Hippocampal formation (tissue), 2 donors: ENCODE measurements at places on chromosomes 6 and 20.

GRCh38 chr6:42306439-42307140 lies 88.9 kb upstream of the MRPS10 start:
- DNase-seq: no peak

GRCh38 chr6:11789744-11790143 lies 11.1 kb upstream of the ADTRP start:
- DNase-seq: no peak

DNA sequence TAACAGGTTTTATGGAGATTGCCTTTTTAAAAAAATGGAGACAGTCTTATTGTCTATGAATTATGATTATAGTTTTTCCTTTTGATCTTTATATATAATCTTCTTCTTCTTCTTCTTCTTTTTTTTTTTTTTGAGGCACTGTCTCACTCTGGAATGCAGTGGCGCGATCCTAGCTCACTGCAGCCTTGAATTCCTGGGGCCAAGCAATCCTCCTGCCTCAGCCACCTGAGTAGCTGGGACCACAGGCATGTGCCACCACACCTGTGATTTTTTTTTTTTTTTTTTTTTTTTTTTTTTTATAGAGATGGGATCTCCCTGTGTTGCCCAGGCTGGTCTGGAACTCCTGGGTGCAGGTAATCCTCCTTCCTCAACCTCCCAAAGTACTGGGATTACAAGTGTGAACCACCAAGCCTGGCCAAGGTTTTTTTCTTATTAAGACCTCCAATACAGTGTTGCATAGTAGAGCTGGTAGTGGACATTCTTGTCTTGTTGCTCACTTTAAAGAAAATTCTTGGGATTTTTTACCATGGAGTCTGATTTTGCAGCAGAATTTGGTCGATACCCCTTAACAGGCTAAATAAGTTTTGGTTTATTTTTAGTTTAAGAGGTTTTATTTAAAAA lies 46.5 kb downstream of the STK4 start:
- no peak for DNase-seq

- DNase-seq: no peak
These were observed 37.4 kb downstream of the ATXN1 start for GRCh38 chr6:16723826-16724225.

- DNase-seq: no peak
These were observed 547.7 kb downstream of the EPM2A start for GRCh38 chr6:145187491-145188206.

DNA sequence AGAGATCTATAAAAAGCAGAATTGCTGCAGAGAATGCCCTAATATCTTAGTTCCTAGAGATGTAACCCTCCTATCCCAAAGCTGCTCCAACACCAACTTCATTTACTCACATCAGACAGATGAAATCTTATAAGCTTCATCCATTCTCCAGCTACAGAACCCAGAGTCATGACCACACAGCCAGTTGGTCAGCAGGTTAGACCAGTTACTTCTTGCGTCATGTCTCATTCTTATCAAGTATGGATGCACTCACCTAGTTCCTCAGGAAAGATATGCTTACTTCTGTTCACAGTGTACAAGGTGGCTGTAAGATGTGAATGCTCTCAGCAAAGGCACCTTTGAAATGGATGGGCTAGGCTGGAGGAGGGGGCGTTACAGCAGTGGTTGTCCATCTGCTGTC lies 47.9 kb upstream of the ISM1 start:
- no peak for DNase-seq
